NCI-H774 (cell line): ENCODE measurements at places on chromosomes 7 and 10.

GRCh38 chr7:34837801-34838201 lies 179.8 kb downstream of the NPSR1 start:
- DNase-seq: no peak

- DNase-seq: no peak
Observed at GRCh38 chr10:36621346-36621745, 504.1 kb upstream of the ANKRD30A start.

DNA sequence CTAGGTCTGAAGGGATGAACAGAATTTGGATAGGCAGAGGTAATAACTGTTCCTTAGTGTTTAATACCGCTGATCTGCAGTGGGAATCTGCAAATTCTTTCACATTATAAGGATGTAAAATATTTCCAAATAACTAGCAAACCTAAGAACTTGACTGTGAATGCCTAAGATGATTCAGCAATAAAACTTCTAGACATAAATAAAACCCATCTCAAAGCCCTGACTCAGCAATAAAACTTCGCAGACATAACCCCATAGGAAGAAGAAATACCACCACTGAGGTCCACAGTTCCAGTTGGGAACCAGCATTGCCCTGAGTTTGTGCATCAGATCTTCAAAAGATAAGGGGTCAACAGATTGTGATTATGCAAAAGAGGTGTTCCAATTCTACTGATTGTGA lies 354.2 kb downstream of the GFRA1 start:
- no peak for DNase-seq

- no peak for DNase-seq
Observed at GRCh38 chr10:29319205-29319781, 30.4 kb downstream of the LYZL1 start.

DNA sequence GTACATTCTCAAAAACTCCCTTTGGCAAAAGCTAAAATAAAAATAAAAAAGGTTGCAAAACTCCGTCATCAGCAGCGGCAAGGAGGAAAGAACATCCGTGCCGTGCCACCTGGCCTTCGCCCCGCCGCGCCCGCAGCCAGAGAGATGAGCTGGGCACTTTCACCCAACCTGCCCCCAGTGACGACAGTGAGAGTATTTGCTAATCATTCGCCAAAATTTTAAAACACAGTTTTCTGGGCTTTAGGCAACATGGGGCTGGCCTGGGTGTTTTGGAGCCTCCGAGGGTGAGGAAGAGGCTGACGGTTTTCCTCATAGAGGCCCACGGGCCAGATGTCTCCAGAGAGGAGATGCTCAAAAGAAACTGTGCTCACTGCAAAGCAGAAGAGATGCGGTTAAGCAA lies 128.2 kb downstream of the PRKAG2 start:
- DNase-seq: no peak

- DNase-seq: no peak
Observed at GRCh38 chr7:124918662-124919061, 11.0 kb downstream of the POT1 start.

DNA sequence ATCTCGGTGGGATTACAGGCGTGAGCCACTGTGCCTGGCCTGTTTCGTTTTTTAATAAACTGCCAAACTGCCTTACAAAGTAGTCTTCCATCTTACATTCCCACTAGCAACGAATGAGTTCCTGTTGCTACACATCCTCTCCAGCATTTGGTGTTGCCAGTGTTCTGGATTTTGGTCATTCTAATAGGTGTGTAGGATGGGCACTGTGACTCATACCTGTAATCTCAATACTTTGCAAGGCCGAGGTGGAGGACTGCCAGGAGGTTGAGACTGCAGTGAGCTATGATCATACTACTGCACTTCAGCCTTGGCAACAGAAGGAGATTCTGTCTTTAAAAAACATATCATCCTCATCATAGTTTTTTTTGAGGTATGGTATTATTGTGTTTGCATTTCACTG lies 21.4 kb upstream of the RSBN1L start:
- DNase-seq: no peak

GRCh38 chr7:21869785-21870402 lies 75.8 kb downstream of the CDCA7L start:
- no peak for DNase-seq

- DNase-seq: no peak
Observed at GRCh38 chr10:131082991-131083481, 228.5 kb downstream of the TCERG1L start.

DNA sequence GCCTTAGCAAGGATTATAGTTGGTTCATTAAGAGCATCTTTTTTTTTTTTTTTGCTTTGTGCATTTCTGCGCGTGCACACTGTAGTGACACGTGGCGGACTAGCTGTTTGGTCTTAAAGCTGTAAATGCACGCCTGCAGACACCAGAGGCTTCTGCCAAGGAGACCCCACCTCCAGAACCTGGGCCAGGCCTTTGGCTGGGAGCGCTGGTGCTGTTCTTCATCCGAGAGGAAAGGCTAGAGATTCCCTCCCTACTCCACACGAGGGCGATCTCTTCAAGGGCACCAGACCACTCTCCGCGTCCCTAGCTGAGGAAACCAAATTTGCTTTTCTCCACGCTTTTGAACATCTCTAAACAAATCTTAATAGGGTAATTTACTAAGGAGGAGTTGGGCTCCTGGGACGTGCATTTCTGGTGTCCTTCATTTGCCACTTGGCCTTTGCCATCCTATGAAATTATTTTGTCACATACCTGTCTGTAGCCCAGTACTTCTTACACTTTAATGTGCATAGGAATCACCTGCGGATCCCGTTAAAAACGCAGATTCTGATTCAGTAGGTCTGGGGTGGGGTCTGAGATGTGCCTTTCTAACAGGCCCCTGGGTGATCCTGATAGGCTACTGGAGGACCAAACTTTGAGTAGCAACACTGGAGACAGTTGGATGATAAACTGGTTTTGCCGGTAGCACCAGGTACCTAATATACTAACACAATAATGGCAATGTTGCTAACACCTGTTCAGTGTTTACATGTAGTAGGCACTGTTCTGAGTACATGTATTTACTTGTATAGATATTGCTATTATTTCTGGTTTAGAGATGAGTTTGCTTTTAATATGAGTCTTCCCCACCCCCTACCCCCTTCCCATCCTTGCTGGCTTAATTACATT lies 1.3 kb upstream of the SLC26A5 start:
- peak; percentile 47 for DNase-seq

DNA sequence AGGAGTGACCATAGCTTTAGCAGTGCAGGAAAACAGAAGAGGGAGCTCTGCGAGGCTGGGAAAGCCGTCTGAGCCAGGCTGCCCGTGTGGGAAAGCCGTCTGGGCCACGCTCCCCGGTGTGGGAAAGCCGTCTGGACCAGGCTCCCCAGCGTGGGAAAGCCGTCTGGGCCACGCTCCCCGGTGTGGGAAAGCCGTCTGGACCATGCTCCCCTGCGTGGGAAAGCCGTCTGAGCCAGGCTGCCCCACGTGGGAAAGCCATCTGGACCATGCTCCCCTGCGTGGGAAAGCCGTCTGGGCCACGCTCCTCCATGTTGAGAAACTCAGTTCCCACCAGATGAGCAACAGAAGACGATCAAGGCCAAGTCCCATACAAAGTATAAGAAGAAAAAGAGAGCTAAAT lies 101.8 kb downstream of the GALNT11 start:
- DNase-seq: no peak

- DNase-seq: no peak
Observed at GRCh38 chr7:129777195-129777844, 165.8 kb downstream of the NRF1 start.

- DNase-seq: no peak
Observed at GRCh38 chr10:124030061-124030460, 63.3 kb downstream of the CHST15 start.

- no peak for DNase-seq
Observed at GRCh38 chr10:35565602-35566081, 39.5 kb upstream of the GJD4 start.

DNA sequence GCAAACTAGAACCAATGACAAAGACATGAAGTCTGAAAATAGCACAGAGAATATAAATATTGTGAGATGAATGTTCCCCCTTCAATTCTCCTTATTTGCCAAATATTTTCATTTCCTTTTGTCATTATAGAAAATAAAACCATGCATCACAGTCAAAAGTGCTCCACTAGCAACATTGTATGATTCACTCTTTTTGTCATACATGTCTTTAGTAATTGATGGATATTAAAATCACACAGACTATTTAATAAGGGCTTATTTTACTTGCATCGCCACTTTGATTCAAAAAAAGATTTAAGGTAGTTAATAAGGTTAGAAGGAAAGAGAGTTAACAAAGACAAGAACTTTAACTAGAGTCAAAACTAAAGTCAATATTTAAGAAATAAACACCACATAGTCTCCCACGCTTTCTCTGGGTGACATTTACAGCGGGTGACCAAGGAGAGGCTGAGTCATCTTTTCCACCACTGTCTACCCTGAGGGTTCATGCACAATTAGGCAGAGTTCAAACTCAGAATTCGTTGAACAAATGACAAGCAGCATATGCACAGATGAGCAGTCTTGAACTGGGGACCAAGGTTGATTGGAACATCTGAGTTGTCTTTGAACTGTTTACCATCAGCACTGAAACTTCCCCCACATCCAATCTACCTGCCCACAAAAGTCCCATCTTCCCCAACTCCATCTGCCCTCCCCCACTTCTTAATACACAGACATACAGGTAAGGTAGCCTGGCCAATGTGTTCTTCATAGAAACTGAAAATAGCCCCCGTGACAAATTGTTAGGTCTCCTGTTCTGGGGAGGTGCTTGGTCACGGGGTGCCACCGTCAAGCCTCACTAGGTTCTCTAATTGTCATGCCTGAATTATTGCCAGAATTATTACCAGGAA lies 42.5 kb downstream of the C7orf25 start:
- DNase-seq: no peak

GRCh38 chr10:103528549-103528948 lies 35.0 kb downstream of the NEURL1 start:
- DNase-seq: no peak

DNA sequence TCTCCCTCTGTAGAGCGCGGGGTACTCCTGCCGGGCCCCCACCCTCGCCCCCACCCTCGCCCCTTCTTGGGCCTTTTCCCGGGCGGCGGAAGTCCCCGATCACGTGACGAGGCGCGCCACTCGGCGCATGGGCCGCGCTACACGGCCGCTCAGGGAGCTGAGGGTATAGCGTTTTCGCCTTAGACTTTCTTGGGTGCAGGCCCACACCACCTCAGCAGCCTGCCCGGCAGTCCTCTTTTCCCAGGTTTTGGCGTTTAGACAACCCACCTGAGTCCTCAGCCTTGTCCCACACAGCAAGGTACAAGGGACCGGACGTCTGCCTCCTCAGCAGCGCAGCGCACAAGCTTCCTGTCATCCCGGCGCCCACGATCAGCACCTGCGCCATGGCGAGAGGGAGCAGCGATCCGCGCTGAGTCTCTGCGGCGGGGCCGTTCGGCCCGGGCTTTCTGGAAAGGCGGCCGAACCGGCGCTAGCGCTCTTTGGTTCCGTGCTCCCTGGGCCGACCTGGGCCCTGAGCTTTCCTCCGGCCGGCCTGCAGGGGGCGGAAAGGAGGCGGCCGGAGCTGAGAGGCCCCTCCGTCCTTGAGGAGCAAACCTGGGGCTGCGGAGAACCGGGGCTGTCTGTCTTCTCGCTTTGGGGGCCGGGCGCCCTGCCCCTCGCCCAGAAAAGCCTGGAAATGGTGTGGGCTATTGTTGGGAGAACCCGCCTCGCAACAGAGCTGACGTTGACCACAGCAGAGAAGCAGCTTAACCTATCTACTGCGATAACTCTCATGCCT lies at the start of gene RNLS:
Gene RNLS (minus strand): TSS at position 513 of the 778 bp plus-strand sequence.
- no peak for DNase-seq

- DNase-seq: no peak
Observed at GRCh38 chr10:132167976-132168375, 18.8 kb upstream of the DPYSL4 start.
